ENCODE measurements at places on chromosomes 7 and 10.

DNA sequence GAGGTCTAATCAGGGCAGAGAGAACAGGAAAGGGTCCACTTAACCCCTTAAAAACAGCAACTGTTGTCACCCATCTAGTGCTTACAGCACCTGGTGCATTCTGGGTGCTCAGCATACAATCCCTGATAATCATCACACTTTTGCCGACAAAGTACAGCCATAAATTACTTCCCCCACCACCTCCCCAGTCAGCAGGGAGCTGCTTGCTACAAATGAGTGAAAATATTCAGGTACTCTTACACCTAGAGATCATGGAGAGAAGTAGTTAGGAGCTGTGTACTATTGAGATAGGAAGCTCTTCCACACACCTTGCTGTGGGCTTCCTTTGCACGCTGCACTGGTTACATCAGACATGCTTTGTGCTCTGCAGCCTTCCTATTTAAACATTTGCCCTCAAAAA is 723.5 kb upstream of the GALNT17 start:
- no peak for DNase-seq

DNA sequence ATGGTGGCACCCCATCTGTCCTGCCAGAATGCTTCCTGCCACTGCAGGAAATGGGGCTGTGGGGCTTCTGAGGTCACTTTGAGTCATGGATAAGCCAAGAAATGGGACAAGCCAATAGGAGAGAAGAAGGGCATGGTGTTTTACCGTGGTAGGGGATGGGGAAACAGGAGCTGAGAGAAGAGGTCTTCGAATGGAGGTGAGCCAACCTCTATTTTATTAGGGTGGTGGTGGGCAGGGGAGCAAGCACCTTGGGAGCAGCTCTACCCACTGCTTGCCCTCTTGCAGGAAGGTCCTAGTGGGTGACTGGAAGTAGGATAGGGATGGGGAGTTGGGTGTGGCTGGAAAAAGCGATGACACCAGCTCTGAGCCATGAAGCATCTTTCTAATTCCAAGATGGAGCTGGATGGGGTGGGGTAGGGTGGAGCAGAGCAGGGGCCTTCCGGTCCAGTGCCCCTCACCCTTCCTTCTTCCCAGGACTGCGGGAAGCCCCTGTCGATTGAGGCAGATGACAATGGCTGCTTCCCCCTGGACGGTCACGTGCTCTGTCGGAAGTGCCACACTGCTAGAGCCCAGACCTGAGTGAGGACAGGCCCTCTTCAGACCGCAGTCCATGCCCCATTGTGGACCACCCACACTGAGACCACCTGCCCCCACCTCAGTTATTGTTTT is 9.1 kb downstream of the ZYX start:
- no peak for DNase-seq

DNA sequence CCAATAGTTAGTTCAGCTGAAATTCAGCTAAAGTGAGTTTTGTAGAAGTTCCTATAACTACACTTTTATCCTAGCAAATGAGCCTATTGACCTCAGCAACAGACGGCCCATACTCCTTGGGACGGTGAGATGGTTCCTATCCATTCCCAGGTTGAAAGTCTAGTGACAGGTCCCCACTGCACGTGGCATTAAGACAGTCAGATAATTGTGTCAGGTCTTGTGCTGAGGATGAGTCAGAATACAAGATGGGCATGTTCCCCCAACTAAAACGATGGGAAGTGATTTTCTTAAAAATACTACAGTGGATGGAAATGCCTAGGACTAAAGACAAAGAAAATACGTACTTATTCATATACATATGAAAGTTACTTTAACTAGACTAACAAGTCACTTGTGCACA is 2.1 kb downstream of the CAV1 start:
- DNase-seq, result no peak

GRCh38 chr7:74473116-74473515 is 19.4 kb downstream of the GTF2IRD1 start:
- no peak for DNase-seq

DNA sequence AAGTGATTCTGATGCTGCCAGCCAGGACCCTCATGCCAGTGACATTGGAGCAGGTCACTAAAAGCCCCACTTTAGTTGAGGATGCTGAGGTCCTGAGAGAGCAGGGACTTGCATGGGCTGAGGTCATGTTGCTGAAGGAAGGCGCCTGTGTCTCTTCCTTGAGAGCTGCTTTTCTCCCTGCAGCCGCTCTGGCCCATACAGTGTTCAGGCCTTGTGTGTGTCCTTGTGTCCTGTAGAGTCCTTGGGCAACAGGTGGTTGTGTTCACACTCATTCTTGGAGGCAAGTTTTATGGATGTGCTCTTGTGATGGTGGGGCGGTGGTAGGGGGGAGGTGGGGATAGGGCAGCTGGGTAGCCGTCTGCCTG is 33.3 kb downstream of the TSPAN14 start:
- no peak for DNase-seq

- DNase-seq, result no peak
These were observed 17.0 kb downstream of the PNLIPRP3 start for GRCh38 chr10:116444527-116445142.

- DNase-seq, result no peak
These were observed 24.4 kb downstream of the ASNS start for GRCh38 chr7:97847791-97848190.

GRCh38 chr10:125133696-125134482 is 26.5 kb downstream of the CTBP2 start:
- no peak for DNase-seq

GRCh38 chr10:78804411-78805032 is 264.2 kb upstream of the ZMIZ1 start:
- DNase-seq, result no peak

- no peak for DNase-seq
These were observed 42.9 kb downstream of the TAX1BP1 start for GRCh38 chr7:27782849-27783248.

DNA sequence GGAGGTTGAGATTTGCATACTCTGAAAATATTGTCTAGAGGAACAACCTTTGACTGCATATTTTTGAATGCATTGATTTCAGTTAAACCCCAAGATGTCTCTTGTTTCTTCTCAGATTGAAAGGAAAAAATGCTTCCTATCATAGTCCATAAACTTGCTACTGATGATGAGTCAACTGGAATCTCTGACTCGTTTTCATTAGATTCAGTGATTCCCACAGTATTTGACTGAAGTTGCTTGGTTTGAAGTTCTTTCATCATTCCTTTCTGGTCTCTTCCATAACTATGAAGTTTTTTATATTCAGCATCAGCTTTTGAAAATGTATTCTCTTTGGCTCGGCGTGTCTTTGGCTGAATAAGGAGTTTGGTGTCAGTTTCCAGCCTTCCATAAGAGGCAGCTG is 10.7 kb downstream of the PEX1 start:
- no peak for DNase-seq

DNA sequence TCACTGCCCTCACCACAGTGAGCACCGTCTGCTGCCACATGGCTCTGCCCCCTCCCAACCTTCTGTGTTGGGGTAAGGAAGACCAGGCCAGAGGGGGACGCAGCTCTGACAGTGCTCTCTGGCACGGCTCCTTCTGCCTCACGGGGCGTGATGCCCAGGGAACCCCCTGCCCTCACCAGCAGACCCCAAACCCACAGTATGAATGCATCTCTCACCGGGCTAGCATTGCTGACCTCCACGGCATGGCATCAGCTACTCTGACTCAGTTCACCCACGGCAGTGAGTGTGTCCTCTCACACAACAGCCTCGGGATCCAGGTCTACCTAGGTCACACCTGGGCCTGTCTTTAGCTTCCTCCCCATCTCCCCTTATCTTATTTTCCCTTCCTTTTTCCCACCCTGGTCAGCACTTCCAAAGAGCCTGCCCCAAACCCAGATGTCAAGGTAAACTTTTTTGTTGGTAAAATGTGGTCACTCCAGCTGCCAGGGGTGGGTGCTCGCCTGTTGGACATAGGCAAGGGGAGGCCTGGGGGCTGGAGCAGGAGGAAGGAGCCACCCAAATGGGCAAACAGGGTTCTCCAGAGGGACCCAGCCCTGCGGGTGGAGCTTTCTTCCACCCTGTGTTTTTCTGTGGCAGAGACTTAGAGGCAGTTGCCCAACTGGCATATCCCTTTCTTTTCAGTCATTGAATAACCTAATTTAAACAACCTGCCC is 4.4 kb downstream of the CALML3 start:
- no peak for DNase-seq

DNA sequence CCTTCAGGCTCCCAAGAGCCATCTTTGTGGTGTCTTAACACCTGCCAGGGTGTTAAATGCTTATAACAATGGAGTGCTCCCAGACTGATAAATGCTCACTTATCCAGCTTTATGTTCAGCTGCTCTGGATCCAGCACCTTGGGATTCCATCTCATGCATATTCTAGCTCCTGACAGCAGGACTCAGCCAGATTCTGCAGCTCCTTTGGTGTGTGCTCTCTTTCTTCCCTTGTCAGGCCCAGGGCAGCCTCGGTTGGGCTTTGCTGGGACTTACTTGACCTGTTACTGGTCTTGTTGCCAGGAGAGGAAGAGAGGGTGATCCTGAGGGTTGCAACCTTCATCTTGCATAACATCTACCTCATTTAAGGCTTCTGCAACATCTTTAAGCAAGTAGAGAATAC is 59.4 kb upstream of the CCNY start:
- DNase-seq, result no peak
